ENCODE measurements at places on chromosomes 13 and 19. TPM values are rescaled to one million over a fixed set of nuclear protein-coding genes. Genes with fewer than 3 reads are reported as not detected.
A peak's percentile ranks its signal among the peaks of the same experiment; 100 is the strongest.

DNA sequence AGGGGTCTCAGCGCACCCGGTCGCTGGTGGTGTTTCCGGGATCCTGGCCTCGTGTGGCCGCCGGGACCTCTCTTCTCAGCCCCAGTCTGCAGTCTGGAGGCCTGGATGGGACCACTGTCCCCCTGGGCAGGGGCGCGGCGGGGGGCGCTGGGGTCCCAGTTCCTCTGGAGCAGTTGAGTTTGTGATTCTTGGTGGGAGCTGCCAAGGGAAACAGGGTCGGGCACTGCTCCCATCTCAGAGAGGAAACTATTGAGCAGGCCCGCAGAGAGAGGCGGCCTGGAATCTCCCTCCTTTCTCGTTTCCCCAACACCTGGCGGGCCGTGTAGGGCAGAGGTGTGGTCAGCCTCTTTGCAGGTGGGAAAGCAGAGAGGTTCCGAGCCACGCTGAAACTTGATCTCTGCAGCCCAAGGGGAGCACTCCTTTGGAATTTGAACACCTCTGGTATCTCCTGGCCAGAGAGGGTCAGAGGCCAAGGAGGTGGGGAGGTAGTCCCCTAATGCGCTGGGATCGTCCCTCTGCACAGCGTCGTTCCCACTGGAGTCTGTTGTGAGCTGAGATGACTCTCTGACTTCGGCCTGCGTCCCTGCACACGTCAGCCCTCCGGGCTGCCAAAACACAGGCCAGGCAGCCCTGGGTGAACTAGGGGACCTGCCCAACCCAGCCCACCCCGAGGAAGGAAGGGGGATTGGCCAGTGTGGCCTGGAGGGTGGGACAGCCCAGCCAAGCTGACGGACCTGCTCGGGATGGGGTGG lies 741 bp downstream of the PLEKHF1 start:
- peak overlapping the region; percentile 86 for H3K27ac ChIP-seq
- peak; percentile 79 for DNase-seq
- no peaks in the 10 kb centered on the region for H3K27me3 ChIP-seq
- H3K4me1 ChIP-seq = peaks cover 63% of the 10 kb centered on the region
- peak overlapping the region; percentile 75 for H3K4me3 ChIP-seq

GRCh38 chr13:93865235-93865634 lies 614.2 kb downstream of the DCT start:
- peaks cover 2% of the 10 kb centered on the region for H3K27me3 ChIP-seq
- H3K27ac ChIP-seq = no peak overlapping the region
- no peak overlapping the region for H3K4me3 ChIP-seq
- no peaks in the 10 kb centered on the region for H3K36me3 ChIP-seq
- H3K4me1 ChIP-seq = no peaks in the 10 kb centered on the region

DNA sequence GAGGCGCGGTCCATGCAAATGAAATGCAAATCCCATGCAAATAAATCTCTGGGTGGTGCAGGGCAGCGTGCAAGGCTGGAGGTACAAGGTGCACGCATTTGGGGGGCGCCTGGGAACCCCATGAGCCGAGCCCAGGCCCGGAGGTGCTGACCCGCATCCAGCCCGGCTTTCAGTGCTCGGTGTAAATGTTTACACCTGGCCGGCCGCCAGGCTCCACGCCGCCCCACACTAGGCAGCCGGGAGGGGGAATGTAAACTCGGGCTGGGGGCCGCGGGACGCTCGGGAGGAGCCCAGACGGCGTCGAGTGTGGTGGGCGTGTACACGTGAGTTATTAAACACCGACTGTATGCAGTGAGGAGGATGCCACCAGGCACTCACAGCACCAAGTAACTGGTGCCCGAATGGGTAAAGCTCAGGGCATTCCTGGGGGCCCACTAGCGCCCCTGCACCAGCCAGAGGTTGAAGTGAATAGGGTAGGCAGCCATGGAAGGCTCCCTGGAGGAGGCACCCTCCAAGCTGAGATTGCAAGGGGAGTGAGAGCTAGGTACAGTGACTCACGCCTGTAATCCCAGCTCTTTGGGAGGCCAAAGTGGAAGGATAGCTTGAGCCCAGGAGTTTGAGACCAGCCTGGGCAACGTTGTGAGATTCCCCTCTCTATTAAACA lies 17.2 kb downstream of the FUT6 start:
- no peak for DNase-seq

- no peak overlapping the region for H3K4me3 ChIP-seq
- H3K27me3 ChIP-seq = no peaks in the 10 kb centered on the region
- no peak overlapping the region for H3K27ac ChIP-seq
- DNase-seq = no peak
- H3K36me3 ChIP-seq = peaks cover 10% of the 10 kb centered on the region
Measured at GRCh38 chr19:10640361-10640760, 13.8 kb upstream of the ILF3 start.

DNA sequence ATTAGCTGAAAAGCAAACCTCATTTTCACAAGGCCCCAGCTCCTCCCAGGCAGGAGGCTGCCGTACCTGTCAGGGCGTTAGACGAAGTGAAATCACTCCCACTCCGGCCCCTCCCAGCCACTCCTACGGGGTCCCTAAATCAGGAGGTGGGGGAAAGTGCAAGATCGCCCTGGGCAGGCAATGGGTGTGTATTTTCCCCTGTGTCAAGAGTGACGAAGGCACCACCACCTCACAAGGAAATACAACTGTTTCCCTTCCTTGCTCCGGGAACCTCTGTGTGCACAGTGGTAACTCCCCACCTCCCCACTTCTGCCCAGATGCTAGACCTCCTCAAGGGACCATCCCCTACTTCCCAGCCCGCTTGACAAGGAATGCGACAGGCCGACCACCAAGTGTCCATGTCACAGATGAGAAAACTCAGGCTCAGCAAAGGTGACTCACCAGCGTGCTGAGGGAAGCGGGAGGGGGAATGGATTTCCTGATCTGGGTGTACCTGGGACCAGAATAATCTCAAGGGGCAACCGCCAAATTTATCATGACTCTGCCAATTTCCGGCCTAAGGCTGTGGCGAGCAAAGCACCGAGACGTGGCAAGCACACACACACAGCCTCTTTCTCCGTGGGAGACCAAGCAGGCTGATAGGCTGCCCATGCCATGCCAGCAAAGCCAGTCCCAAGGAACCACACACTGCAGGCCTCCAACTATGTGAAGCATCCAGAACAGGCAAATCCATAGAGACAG lies 7.3 kb downstream of the PPP6R1 start:
- DNase-seq = no peak
- H3K27ac ChIP-seq = no peak overlapping the region
- no peaks in the 10 kb centered on the region for H3K27me3 ChIP-seq

DNA sequence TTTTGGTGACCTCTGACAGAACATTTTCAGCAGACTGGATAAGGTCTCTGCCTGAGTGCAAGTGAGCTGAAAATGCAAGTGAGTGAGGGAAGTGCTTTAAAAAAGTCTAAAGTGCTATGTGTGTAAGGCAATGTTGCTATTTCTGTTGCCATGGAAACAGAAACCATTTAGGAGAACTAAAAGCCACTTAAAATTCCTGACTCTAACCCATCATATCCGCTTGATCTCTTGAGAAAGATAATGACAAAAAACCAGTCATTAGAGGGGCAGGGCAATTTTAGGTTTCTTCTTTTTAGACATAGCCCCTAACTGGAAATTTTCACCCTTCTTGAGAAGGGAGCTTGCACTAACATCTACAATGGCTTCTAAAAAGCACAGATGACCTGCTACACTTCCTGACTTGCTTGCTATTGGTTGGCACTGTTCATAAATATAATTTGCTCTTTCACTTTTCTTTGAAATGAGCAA lies at the start of gene CYSLTR2:
Gene CYSLTR2 (plus strand): TSS at position 458 of the 468 bp plus-strand sequence. CDS start 52,889 bp downstream, outside the sequence.
- no peak within 1 kb of the TSS for H3K4me3 ChIP-seq
- no peaks in the 10 kb centered on the region for H3K27me3 ChIP-seq
- H3K27ac ChIP-seq = no peak within 1 kb of the TSS
- no peaks in the 10 kb centered on the region for H3K4me1 ChIP-seq

SH2D3A gene
- 0.07 TPM for polyA plus RNA-seq

VWA8 gene
- polyA plus RNA-seq = 12.5 TPM

CADM4 gene
- polyA plus RNA-seq = 1.8 TPM

ZNF135 gene
- 0.89 TPM for polyA plus RNA-seq

ZNF428 gene
- polyA plus RNA-seq = 27.5 TPM

Measured in psoas muscle (tissue), 8 donors.